ENCODE measurements at places on chromosomes 16 and 17.

GRCh38 chr16:28311913-28312312 is 19.6 kb downstream of the SBK1 start:
- no peak for DNase-seq

DNA sequence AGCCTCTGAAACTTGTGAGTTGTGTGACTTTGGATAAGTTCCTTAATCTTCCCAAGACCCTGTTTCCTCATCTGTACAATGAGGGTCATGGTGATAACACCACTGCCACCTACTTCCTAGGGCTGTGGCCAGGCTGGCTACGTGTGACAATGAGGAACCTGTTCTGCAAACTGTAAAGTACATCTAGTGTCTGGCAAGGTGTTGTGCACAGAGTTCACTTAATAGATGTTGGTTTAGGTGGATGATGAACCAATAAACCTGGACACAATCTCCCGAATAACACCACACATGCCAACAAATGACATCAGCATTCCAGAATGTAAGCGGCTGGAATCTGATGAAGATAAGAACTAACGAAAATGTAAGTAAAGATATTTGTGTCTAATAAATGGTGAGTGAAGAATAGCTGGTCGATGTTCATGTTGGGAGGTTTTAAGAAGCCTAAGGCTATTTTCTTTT is 82.3 kb downstream of the MARCHF10 start:
- no peak for DNase-seq

DNA sequence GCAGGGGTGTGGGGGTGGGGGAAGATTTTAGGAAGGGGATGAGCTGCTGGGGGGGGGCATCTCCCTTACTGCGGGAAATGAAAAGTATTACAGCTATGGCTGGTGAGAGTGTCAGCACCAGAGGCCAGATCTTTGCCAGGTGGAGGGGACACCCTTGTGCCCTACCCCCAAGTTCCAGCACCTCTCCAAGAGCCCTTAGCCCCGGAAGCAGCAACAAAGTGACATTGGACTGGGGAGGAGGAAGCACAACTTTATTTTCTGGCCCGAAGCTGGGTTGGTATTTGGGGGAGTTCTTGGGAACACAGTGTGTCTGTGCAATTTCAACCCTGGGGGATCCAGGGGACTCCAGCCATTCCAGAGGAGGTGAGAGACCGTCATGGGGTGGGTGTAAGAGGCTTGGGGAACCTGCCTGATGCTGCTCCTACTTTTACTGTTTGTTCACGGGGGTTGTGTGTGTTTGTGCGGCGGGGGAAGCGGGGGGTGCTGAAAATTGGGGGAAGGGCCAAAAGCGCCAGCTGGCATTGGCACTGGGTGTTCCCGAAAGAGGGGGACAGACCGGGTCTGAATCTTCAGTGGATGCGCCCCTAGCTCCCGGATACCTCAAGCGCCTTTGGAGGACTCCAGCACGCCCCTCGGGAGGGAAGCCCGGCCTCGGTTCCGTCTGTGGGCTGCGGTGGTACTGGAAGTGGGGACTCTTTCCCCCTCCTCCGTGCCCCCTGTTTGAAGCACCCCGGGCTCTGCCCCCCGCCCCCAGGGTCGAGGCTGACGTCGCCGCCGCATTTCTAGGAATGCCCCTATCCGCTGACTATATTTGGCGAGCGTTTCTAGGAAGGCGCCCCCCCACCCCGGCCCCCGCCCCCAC is 230.3 kb downstream of the MRTFB start:
- DNase-seq, result no peak

- no peak for DNase-seq
Measured at GRCh38 chr17:5592382-5592781, 8.1 kb upstream of the NLRP1 start.

GRCh38 chr16:75106351-75107274 is 10.0 kb downstream of the LDHD start:
- no peak for DNase-seq

DNA sequence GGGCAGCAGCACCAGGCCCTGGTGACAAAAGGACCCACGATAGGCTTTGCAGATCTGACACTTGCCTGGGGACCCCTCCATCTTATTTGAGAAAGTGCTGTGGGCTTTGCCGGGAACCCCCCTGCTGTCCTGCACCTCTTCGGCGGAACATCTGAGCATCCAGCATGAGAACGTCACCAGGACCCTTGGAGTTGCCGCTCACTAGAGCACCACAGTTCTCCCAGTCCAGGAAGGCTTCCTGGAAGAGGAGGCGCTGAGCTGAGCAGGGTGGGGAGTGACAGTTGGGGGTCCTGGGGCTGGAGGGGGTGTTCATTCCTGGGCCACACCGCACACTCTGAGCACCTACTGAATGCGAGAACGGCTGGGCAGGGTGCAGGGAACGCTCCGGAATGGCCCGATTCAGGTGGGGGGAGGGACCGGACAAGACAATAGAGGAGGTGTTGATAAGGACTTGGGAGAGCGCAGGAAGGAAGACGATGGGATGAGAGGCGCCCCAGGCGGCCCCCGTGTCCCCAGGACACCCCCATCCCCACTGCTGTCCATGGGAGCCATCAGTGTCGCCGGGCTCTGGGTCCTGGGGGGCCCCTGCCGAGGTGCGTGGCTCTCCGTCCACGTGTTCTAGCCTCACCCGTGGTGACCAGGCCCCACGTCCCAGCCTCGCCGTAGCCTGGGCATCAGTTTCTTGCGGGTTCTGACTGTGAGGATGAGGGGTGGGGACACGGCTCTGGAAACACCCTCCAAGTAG is 24.8 kb upstream of the CACNA1H start:
- DNase-seq, result no peak

GRCh38 chr16:54148974-54149373 is 137.6 kb downstream of the IRX3 start:
- DNase-seq, result no peak

DNA sequence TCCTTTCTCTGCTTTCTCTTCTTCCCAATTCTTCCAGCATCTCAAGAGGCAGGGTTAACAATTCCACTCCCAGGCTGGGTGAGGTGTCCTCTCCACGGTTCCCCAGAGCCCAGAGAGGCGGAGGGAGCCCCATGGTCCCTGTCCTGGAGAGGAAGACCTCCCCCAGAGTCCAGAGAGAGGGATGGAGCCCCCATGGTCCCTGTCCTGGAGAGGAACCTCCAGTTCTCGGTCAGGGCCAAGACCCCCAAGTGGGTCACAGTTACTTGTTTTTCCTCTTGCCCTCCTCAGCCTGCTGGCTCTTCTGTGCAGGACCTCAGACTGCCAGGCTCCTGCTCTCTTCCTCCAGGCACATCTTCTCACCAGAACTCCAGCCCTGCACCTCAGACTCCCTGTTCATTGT is 135.2 kb downstream of the RPTOR start:
- DNase-seq, result no peak

DNA sequence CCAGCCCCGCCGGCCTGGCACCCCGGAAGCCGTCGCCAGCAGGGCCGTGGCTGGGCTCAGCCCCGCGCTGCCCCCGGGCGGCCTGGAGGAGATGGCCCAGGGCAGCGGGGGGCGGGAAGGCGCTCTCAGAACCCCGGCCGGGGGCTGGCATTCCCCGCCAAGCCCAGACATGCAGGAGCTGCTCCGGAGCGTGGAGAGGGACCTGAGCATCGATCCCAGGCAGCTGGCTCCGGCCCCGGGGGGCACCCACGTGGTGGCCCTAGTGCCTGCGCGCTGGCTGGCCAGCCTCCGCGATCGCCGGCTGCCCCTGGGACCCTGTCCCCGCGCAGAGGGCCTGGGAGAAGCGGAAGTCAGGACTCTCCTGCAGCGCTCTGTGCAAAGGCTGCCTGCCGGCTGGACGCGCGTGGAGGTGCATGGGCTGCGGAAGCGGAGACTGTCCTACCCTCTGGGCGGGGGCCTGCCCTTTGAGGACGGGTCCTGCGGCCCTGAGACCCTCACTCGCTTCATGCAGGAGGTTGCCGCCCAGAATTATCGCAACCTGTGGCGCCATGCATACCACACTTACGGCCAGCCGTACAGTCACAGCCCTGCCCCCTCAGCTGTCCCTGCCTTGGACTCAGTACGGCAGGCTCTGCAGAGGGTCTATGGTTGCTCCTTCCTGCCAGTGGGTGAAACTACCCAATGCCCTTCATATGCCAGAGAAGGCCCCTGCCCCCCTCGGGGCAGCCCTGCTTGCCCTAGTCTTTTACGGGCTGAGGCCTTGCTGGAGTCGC is 551 bp downstream of the WDR81 start:
- DNase-seq, result peak; percentile 56

DNA sequence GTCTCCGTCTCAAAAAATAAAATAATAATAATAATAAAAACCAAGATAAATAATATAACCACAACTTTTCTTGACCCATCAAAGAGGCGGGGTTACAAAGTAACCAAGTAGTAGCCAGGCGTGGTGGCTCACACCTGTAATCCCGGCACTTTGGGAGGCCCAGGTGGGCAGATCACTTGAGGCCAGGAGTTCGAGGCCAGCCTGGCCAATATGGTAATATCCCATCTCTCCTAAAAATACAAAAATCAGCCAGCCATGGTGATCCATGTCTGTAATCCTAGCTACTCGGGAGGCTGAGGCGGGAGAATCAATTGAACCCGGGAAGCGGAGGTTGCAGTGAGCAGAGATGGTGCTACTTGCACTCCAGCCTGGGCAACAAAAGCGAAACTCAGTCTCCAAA is 45.3 kb downstream of the ADCY9 start:
- DNase-seq, result no peak

- no peak for DNase-seq
Measured at GRCh38 chr17:66855204-66855603, 20.3 kb downstream of the CACNG5 start.

GRCh38 chr17:35915153-35915964 is 15.2 kb downstream of the RDM1 start:
- DNase-seq, result no peak

GRCh38 chr16:86086471-86086870 is 187.5 kb downstream of the IRF8 start:
- no peak for DNase-seq
